Activated CD4-positive, alpha-beta T cell treated with anti-CD3 and anti-CD28 coated beads, Interleukin-2, amount 50 U/mL, for 1 hour (primary cell): ENCODE measurements at places on chromosomes 6 and 20.

DNA sequence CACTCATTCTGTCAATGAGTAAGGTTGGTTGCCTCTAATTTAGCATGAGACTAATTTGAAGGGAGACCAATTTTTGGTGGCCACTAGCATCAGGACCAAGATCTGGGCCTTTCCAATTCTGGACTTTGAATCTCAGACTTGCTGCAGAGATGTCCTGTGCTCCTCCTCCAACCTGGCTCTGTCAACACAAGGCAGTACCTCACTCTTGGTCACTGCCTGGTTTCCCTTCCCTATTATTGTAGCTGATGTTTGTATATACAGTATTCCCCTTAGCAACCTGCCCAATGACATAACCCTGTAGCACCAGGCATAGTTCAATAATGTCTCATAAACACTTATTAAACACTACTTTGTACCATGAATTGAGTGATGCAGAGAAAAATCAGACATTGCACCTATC is 50.4 kb downstream of the UNC5CL start:
- DNase-seq, result no peak

DNA sequence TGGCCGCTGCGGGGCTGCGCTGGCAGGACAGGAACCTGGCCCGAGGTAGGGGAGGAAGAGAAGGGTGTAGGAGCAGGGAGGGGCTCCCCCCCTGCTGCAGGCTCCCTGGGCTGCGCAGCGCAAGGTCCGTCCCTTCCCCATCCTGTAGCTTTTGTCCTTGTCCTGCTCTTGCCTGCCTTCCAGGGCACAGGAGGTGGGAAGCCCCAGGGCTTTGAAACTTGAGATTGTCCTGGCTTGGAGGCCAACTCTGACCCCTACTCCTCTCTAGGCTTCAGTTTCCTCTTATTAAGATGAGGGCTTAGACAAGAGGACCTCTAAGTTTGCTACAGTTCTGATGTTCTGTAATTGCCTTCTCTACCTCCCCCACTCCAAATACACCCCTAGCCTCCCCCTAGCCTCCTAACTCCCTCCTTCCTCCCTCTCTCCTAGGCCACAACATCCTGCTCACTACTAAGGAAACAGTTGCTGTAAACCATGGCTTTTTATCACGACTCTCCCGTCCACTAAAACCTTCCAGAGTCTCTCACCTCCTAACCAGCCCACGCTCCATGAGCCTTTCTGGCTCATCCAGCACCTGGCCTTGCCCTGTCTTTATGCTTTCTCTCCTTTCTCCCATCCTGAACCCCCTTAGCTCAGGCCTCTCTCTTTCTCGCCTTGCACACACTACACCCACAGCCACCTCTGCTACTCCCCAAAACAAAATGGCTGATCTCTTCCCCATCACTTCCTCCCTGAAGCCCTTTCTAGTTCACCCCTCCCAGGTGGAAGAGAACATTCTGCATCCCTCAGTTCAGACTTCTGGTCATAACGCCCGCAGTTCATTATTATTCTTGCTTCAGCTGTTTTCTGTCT is 10.2 kb downstream of the UNC5CL start:
- no peak for DNase-seq

DNA sequence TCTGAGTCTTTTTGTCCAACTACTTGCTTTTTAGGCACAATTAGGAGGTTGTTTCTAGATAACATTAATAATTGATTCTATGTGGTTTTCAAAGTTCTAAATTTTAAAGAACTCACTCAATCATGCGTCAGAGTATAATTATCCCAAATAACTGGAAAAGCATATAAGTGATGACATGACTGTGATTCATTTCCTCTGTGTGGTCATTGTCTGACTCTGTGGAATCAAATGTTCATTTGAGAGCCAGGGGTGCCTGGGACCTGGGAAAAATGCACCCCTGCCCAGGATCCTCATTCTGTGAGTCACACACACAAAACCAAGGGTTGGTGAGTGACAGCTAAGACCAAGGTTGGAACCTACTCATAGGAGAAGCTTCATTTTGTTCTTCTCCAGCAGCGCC is 127.1 kb upstream of the MLIP start:
- no peak for DNase-seq

- no peak for DNase-seq
Observed at GRCh38 chr6:36655085-36655724, 23.3 kb upstream of the CDKN1A start.

DNA sequence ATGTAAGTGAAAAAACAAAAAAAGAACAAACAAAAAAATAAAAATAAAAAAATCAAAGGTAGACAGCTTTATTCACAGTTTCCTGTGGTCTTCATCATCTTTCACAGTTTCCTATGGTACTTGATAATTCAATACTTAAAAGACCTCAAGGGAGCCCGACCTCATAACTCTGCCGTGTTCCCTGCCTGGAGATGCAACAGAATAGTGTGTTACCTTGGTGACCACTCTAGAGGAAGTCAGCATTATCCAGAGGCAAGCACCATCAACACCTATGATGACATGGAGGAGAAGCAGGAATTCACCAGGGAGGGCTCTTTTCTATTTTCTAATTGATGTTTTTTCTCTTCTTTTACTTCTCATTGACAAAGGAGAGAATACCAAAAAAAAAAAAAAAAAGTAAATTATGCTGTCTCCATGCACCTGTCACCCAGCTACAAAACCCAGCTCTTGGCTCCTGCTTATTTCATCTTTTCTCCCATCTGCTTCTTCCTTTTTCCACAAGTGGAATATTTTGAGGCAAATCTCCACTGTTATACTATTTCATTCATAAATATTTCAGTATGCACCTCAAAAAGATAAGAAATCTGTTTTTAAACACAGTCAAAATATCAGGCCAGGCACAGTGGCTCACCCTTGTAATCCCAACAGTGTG is 95.8 kb upstream of the STXBP5 start:
- DNase-seq, result no peak

- no peak for DNase-seq
Observed at GRCh38 chr6:43286980-43287716, 10.9 kb upstream of the SLC22A7 start.

DNA sequence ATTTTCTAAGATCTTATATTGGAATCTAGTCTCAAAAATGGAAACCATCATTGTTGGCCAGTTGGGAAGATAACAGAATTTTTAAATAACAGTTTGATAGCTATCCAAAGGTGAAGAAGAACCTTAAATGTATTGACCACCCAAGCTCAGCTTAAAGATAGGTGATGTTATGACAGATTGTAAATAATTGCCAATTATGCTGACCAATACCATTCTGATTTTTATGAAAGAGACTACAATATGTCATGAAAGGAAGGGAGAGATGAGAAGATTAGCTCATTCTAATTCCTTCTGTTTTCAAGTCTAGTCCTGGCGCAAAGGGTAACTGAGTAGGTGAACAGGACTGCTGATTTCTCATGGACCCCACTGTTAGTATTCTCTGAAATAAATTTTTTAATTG is 5.7 kb upstream of the TAB2 start:
- DNase-seq, result no peak

DNA sequence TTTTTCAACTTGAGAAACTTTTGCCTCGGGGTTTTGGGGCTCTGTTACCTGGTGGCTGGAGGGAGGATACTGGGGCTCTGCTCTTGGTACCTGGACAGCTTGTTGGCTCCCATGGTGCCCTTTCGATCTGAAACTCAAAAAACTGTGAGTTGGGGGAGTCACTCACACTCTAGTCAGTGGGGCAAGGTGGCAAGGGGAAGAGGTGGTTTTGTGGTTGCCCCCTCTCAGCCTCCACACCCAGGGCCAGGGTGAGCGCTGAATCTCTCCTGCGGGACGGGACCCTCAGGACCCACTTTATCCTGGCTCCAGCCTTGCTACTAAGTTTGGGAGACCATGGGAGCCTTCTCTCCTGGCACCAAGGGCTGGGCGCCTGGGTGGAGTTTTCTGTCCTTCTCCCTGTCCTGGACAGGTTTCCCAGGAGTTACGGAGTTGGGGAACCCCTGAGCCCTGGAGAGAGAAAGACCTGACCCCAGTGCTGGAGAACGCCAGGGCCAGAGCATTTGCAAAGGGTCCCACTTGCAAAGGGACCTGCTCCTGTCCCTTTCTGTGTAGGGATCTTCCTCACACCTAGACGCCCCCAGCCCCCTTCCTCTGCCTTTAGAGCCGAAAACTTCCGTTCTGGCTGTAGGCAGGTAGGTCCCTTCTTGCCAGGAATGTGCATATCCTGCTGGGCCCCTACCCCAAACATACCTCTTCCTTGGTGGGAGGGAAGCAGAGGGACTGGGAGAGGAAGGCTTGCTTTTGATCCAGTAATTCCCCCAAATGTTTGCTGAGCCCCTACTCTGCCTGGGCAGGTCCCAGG is 2.9 kb downstream of the FOXP4 start:
- no peak for DNase-seq

GRCh38 chr6:82227770-82228169 is 19.8 kb downstream of the IBTK start:
- no peak for DNase-seq

GRCh38 chr6:24571361-24571760 is 74.6 kb downstream of the KIAA0319 start:
- DNase-seq, result no peak

- peak; percentile 11 for DNase-seq
Observed at GRCh38 chr6:8131265-8131897, 29.0 kb upstream of the EEF1E1 start.

GRCh38 chr20:43946659-43947315 is 32.1 kb downstream of the TOX2 start:
- DNase-seq, result no peak

DNA sequence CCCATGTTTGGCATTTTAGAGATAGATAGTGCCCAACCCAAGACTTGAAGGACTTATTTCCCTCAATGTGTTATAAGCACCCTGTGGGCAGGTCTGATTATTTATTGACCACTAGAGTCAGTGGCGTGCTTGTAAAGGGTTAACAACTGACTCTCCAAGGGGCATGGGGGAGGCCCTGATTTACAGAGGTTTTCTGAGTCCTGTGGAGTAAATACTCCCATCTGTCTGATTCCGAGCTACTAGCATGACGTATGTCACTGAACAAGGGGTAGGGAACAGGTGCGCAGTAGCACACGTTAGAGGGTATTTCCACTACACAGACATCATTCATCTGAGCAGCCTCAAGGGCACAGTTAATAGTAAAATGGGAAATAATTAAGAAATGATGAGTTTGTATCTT is 17.4 kb upstream of the TRAM2 start:
- no peak for DNase-seq

GRCh38 chr20:63525971-63526370 is 5.4 kb downstream of the PPDPF start:
- DNase-seq, result no peak

DNA sequence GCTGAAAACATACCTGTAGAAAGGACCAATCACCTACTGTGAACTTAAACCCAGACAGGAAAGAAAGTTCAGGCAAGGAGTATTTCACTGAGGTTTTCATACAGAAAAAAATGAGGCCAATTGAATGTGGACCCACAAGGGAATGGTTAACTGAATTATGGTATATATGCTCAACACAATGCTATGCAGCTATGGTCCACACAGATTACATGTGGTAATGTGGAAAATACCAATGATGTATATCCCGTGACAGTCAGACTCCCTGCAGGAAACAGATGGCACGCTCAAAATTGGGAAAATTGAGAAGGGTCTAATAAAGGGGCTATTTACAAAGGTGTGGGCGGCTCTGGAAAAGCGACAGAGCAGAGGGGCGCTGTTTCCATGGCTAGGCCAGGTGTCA is 47.1 kb upstream of the PIM1 start:
- DNase-seq, result no peak

DNA sequence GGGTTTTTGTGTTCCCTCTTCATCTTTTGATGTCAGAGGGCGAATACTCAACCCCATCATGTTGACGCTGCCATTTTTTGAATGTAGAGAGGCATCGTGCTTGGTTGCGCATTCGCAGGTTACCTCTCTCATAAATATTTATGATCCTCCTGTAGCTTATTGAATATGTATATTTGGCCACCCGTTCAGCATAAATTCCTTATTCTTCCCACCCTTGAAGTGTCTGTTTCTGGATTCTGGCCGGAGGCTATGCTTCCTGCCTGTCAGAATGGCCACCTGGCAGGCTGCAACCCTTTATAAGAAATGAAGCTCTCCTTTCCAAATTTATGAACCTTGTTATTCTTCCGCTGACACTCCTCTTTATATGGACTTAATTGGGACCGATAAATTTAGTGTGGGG is 40.9 kb downstream of the FAM50B start:
- no peak for DNase-seq

- DNase-seq, result no peak
Observed at GRCh38 chr6:120077489-120077888, 727.9 kb upstream of the MAN1A1 start.

- DNase-seq, result no peak
Observed at GRCh38 chr20:60255866-60256265, 297.6 kb downstream of the CDH26 start.

DNA sequence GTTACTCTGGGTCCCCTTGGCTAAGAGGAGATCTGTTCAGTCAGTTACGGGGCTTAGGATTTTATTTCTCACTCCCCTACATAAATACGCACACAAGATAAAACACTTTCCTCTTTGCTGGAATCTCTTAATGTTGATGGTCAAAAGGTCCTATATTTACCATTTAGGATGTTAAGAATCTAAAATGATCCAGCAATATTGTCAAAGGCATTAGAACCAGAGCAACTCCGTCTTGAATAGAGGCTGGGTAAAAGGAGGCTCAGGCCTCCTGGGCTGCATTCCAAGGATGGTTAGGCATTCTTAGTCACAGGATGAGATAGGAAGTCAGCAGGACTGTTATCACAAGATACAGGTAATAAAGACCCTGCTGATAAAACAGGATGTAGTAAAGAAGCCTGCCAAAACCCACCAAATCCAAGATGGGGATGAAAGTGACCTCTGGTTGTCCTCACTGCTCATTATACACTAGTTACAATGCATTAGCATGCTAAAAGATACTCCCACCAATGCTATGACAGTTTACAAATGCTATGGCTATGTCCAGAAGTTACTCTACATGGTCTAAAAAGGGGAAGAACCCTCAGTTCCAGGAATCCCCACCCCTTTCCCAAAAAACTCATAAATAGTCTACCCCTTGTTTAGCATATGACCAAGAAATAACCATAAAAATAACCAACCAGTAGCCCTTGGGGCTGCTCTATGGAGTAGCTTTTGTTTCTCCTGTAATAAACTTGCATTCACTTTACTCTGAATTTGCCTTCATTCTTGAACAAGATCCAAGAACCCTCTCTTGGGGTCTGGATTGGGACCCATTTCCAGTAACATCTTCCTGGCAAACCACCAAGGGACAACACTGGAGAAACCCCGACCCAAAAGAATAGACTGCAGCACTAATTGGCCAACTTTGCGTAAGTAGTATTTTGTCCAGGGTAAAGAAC is 107.5 kb downstream of the DTNBP1 start:
- no peak for DNase-seq

DNA sequence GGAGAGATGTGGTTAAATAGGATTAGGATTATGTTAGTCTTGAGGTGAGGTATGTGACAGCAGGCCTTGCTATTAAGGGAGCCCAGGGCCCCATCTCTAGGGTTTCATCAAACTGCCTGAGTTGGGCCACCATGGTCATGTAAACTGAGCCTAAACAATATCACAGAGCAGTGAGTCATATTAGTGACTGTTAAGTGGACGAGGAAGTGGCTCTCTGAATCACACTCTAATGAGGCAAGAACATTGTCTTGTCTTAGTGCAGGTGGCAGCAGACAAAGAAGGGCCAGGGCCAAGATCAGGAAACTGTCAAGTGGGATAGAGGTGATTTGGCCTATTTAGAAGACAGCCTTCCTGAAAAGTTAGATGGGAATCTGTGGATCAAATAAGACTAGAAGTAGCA is 23.1 kb downstream of the ENPP3 start:
- no peak for DNase-seq
